CD8-positive, alpha-beta memory T cell (primary cell): ENCODE measurements at places on chromosomes 3 and 15. TPM values are rescaled to one million over a fixed set of nuclear protein-coding genes. Genes with fewer than 3 reads are reported as not detected.

The VILL gene
- total RNA-seq, result 14.7 TPM

The TNFAIP8L3 gene
- total RNA-seq, result 1.7 TPM

The WDR93 gene
- total RNA-seq, result not detected

The MESD gene
- total RNA-seq, result 25.7 TPM

The BCL2A1 gene
- total RNA-seq, result 55.8 TPM

DNA sequence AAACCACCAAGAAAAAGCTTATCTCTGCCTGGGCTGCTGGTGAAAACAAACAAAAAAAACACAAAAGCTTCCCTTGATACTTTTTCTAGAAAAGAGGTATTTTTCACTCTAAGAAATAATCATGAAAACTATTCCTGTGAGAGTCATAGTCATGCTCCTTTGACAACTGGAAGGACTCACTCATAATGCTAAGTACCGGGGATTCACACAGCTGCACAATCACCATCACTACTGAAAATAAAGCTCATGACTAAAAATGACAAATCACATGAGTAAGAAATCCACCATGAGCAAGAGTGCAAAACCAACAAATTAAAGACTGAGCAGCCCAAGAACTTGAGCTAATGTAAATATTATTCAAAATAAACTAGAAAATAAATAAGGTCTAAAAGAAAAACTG, 10.6 kb upstream of the POU1F1 start:
- H3K36me3 ChIP-seq, result no peaks in the 10 kb centered on the region
- no peaks in the 10 kb centered on the region for H3K27me3 ChIP-seq
- H3K27ac ChIP-seq, result no peak overlapping the region
- H3K4me3 ChIP-seq, result no peak overlapping the region
